ENCODE measurements at places on chromosomes 16 and 17.

DNA sequence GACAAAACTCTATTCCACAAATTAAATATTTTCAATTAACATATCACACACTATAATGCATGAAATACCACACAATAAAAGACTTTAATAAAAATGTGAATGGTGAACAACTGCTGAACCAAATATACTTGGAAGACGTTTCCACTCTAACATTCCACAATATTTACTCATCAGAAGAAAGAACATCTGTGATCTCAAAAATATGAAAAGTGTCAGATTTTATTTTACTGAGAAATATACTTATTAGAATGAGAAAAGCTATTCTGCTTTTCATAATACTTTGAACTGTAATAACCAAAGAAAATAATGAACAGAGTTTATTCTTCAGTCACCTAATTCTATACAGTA is 181.8 kb upstream of the AXIN2 start:
- no peak for DNase-seq

DNA sequence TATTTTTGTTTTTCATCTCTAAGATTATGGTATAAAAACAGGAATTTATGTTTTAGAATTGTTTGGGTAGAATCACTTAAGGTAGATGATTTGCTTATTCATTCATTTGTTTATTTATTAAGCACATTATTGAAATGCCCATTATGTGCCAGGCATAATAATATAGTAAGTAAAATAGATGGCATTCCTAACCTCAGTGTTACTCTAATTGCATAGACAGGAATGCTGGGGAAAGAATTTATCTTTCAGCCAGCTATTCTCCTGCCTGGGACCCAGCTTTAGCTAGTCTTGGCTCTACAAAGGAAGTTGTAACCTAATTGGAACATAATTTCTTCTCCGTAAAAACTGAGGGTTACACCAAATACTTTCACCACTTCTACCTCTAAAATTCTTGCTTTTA is 44.6 kb downstream of the NFAT5 start:
- DNase-seq, result no peak

DNA sequence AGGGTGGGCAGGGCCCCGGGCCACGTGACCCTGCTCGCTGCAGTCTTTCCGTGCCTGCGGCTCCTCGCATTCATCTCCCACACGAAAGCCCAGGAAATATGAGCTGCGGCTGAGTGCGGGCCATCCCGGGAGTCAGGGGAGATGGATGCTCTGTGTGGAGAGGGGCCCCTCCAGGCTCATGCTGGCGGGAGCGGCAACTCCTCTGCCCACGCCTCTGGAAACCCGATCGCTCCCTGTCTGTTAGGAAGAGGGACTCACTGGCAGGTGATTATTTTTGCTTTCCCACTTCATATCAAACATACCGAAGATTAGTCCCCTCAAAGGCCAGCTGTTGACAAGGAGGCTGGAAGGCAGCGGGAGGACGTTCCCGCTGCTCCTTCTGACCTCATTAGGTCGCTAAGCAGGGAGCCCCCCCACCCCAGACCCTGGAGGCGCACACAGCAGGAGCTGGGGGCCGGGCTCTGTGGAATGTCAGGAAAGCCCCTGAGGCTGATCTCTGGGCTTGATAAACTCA is 228.5 kb downstream of the FOXL1 start:
- DNase-seq, result no peak

- peak; percentile 85 for DNase-seq
Measured at GRCh38 chr16:180681-181564, 664 bp downstream of the HBQ1 start.

DNA sequence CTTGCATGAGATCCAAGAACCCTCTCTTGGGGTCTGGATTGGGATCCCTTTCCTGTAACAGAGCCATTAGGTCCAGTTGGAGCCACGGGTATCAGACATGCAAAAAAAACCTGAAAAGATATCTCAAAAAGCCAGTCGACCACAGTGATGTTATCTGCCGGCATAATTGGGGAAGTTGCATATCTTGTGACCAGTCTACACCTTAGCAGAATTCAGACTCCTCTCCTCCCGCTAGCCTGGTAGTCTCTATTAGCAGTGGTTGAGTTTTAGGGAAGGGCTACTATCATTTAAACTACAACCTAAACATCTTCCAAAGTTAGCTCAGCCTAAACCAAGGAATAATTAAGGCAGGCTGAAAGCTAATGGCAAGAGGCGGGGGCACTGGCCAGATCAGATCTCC is 16.2 kb upstream of the PSMD7 start:
- DNase-seq, result no peak

- no peak for DNase-seq
Measured at GRCh38 chr17:9944704-9945103, 39.6 kb upstream of the RCVRN start.

- DNase-seq, result no peak
Measured at GRCh38 chr17:36943250-36944191, 5.2 kb upstream of the AATF start.
